A172 (cell line): ENCODE measurements at places on chromosomes 7 and 10. TPM values are rescaled to one million over a fixed set of nuclear protein-coding genes. Genes with fewer than 3 reads are reported as not detected.

MRLN gene
- total RNA-seq, result not detected in 2 replicates

ENKUR gene
- total RNA-seq, result not detected in 2 replicates

SLC18A3 gene
- not detected in 2 replicates for total RNA-seq

MBL2 gene
- not detected in 2 replicates for total RNA-seq

NT5C3A gene
- total RNA-seq, result 49.0 and 57.4 TPM in 2 replicates

TNPO3 gene
- total RNA-seq, result 41.6 and 44.2 TPM in 2 replicates

CALML5 gene
- total RNA-seq, result not detected in 2 replicates

CLDN3 gene
- total RNA-seq, result not detected in 2 replicates

CALN1 gene
- not detected in 2 replicates for total RNA-seq

THSD7A gene
- 0.21 and 0.89 TPM in 2 replicates for total RNA-seq

BAMBI gene
- 36.2 and 43.8 TPM in 2 replicates for total RNA-seq

SPDYE1 gene
- total RNA-seq, result not detected in 2 replicates

ZNF655 gene
- total RNA-seq, result 90.2 and 92.1 TPM in 2 replicates

PON1 gene
- not detected in 2 replicates for total RNA-seq

CLRN3 gene
- 0.31 TPM in 1 of 2 replicates, not detected in the other for total RNA-seq

TLL2 gene
- total RNA-seq, result 0.12 and 0.38 TPM in 2 replicates

VPS37D gene
- 6.6 and 8.3 TPM in 2 replicates for total RNA-seq

OPALIN gene
- not detected in 2 replicates for total RNA-seq

FAM180A gene
- total RNA-seq, result 1.8 TPM in 1 of 2 replicates, not detected in the other

CRYGN gene
- total RNA-seq, result 1.2 TPM in 1 of 2 replicates, not detected in the other

VIPR2 gene
- total RNA-seq, result 0.12 TPM in 1 of 2 replicates, not detected in the other

INMT gene
- total RNA-seq, result not detected in 2 replicates

CRHR2 gene
- total RNA-seq, result not detected in 2 replicates

UCMA gene
- not detected in 2 replicates for total RNA-seq

ASB4 gene
- not detected in 2 replicates for total RNA-seq

CUL2 gene
- 38.9 and 42.7 TPM in 2 replicates for total RNA-seq

REEP3 gene
- 69.1 and 101 TPM in 2 replicates for total RNA-seq

PDLIM1 gene
- total RNA-seq, result 18.9 and 20.9 TPM in 2 replicates
